ENCODE measurements at places on chromosomes 6 and 20.
A peak's percentile ranks its signal among the peaks of the same experiment; 100 is the strongest.

- DNase-seq, result peak; percentile 58
These were observed 9.7 kb downstream of the BACH2 start for GRCh38 chr6:90286884-90287488.

GRCh38 chr6:100179576-100179975 is 185.6 kb upstream of the MCHR2 start:
- DNase-seq, result no peak

GRCh38 chr20:1081891-1082290 is 36.5 kb upstream of the PSMF1 start:
- DNase-seq, result no peak

- no peak for DNase-seq
These were observed 54.7 kb downstream of the ELOVL5 start for GRCh38 chr6:53294095-53294494.

GRCh38 chr6:118668761-118669385 is 17.5 kb upstream of the CEP85L start:
- DNase-seq, result no peak

DNA sequence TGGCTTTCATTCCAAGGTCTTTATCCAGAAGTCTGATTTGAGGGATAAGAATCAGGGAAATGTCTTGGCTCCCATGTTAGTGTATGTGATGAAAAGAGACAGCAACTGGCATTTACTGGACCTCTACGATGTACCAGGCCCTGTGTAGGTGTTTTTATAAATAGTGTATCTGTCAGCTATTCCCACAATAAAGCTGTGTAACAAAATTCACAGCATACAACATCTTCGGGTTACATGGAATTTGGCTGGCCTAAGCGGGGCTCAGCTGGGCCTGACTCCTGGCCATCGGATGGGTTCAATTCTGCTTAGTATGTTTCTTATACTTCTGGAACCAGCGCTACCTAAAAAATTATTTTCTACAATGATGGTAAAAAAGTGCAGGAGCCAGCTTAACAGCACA is 128.2 kb downstream of the SNX5 start:
- no peak for DNase-seq

- no peak for DNase-seq
These were observed 326 bp upstream of the BCL2L1 start for GRCh38 chr20:31723069-31723318.

- DNase-seq, result no peak
These were observed 27.1 kb downstream of the HSF2 start for GRCh38 chr6:122426597-122426996.

DNA sequence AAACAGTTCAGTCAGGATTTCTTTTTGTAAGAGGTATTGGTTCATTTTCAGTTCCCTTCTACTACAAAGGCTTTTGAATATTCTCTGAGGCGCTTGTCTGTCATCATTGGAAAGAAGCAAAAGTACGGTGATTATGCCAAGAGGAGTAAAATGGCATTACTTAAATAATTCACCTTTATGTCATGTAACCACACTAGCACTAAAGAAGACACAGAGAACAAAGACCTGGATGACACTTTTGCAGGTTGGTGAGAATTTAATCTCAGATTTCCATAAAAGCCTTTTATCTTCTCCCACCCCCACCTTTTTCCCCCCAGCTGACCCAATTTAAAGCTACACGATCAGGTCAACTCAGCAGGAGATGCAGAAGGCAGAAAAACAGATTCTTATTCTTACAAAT is 451.8 kb downstream of the HACE1 start:
- DNase-seq, result no peak

GRCh38 chr6:86782328-86782727 is 155.0 kb upstream of the HTR1E start:
- no peak for DNase-seq

- DNase-seq, result peak; percentile 63
These were observed 164.9 kb upstream of the SASH1 start for GRCh38 chr6:148177589-148178233.

- no peak for DNase-seq
These were observed 291.5 kb downstream of the TBC1D32 start for GRCh38 chr6:121042766-121043165.

GRCh38 chr6:10886691-10887502 is at the start of gene SYCP2L:
TSS of gene SYCP2L (plus strand) at chr6:10887052. CDS start at chr6:10887127, 75 bp downstream.
- peak; percentile 5 for DNase-seq

DNA sequence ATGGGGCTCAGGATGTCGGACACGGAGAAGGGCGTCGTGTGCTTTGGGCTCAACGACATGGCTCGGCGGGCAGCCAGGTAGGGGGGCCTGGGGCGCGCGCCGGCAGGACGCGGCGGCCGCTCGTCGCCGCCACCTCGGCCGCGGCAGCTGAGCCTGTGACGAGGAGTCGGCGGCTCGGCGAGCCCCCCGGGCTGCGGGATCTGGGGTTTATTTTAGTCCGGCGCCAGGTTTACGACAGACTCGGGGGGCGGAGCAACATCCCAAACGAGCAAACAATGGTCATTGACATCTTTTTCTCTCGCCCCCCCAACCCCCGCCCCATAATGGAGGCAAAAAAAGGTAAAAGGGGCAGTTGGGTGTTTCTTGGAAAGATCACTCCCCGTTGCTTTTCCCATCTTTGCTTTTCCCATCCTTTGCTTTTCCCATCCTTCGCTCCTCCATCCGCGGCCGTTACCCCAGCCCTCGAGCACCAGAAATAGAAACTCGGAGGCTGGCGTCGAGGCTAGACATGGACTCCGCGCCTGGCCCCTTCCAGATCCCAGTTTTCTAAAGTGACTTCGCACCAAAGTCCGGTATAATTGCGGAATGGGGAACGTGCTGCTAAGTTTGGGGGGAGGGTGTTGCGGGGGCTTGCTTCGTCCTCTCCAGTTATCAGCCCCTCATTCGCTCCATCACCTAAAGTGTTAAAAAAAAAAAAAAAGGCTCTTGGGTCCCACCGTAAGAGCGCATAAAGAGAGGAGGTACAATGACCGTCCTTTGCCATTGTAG is at the start of gene NKX2-4:
NKX2-4 (minus strand) TSS at position 186 of the 768 bp plus-strand sequence; CDS start at position 59, 127 bp downstream.
- no peak for DNase-seq

DNA sequence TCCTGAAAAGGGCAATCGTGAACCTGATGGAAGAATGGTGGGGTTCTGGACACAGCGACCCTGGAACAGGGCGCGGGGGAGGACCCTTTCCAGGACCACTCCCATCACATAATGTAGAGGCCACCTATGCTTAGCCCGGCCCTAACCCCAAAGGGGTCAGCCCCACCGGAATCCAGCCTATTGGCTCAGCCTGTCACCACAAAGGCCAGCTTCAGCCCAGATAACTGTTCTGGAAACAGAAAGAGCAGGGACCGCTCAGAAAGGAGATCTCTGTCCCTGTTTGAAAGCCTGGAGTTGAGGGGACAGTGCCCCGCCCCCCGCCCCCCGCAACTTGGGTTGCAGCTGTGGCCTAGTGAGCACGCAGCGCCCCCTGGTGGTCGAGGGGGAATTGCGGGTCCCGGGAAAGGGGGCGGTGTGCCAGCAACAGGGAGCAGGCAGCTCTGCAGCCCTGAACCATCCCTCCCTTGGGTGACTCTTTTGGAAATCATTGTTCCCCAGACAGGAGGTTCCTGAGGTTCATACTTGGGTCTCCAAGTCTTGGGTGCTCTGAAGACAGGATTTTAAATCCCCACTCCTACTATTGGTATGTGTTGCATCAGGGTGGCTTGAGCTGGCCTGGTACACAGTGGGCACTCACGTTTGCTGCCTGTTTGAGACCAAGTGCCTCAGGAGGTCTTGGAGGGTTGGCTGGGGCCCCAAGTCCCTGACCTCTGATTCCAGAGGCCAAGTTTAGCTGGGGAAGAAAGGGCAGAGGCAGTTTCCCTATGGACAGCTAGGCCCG is 1.5 kb downstream of the SIGLEC1 start:
- DNase-seq, result peak; percentile 79

DNA sequence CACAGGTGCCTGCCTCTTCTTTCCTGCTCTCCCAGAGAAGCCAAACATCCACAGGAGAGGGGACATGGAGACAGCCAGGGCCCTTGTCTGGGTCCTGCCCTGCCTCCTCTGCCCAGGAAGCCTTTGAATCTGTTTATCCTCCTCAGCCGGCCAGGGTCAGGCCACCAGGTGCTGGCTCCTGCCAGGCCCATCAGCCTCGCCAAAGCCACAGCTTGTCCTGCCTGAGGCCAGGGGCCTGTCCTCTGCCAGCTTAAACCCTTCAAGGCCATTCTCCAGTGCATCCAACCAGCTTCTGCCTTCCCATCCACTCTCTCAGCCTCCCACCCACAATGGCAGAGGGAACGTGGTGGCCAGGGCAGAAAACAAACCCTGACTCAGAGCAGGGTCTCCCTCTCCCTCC is 254.6 kb downstream of the ANKRD60 start:
- no peak for DNase-seq

GRCh38 chr6:30684386-30685156 is 1.9 kb downstream of the PPP1R18 start:
- peak; percentile 89 for DNase-seq

- no peak for DNase-seq
These were observed 71.4 kb downstream of the GJA10 start for GRCh38 chr6:89965441-89966227.

GRCh38 chr6:134826889-134827737 is 122.8 kb downstream of the ALDH8A1 start:
- DNase-seq, result no peak

DNA sequence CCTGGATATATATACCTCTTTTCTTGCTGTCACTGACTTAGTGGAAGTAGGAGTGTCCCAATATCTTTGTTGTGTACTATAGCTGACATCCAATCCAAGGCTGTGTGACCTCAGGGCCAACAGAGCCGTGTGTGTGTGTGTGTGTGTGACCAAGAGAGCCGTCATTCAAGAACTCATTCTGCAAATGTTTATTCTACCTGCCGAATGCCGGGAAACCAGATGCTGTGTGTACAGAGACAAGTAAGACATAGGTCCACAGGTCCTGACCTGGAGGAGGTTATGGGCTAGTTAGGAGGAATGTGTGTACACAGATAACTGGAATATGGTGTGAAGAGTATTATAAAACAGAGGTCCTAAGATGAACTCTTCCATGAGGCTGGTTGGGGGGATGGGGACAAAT is 190.0 kb downstream of the DHX35 start:
- DNase-seq, result no peak

- no peak for DNase-seq
These were observed 116.3 kb upstream of the EMILIN3 start for GRCh38 chr20:41482647-41483552.

GRCh38 chr6:4805553-4806336 is 29.5 kb downstream of the CDYL start:
- DNase-seq, result peak; percentile 82

DNA sequence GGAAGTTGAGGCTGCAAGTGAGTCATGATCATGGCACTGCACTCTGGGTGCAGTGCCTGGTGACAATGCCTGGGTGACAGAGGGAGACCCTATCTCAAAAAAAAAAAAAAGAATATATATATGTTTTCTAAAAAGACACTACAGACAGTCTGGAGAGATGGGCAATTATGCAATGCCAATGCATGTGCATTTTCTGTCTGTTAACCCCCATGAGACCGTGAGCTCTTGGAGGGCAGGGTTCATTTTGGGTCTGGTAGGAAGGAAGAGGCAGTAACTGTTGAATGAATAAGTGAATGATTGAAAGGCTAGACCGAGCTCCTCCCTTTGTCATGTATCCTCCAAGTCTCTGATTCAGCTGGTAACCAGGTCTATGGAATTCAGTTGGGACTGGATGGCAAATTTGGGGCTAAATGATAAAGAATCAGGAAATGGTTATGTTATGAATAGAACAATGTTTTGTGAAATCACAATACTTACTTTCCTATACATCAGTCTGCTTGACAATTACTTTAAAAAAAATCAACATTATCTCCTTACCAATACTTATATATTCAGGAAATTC is 5.6 kb upstream of the BLCAP start:
- DNase-seq, result no peak

GRCh38 chr20:58573986-58574385 is 58.8 kb upstream of the APCDD1L start:
- DNase-seq, result no peak

- no peak for DNase-seq
These were observed 219.8 kb downstream of the TFAP2A start for GRCh38 chr6:10194816-10195672.

DNA sequence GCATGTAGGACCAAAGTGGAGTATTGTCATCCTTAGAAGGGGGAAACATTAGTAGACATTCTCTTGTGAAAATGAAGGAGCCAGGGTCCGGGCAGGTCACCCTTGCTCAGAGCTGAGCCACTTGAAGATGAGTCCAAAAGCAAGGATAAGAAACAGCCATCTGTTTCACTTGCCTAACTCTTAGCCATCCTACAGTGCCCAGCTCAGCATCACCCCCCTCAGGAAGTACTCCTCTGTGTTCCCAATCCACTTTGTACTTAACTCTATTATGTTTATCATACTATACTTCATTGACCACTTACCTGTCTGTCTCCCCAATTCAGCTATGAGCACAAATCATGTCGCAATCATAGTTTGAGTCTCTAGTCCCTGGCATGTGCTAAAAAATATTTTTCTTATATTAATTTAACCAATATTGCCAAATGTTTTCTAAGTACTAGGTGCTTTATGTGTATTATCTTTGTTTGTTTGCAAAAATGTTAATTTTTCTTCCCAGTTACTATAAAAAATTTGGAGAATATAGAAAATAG is 8.1 kb upstream of the TOX2 start:
- no peak for DNase-seq

DNA sequence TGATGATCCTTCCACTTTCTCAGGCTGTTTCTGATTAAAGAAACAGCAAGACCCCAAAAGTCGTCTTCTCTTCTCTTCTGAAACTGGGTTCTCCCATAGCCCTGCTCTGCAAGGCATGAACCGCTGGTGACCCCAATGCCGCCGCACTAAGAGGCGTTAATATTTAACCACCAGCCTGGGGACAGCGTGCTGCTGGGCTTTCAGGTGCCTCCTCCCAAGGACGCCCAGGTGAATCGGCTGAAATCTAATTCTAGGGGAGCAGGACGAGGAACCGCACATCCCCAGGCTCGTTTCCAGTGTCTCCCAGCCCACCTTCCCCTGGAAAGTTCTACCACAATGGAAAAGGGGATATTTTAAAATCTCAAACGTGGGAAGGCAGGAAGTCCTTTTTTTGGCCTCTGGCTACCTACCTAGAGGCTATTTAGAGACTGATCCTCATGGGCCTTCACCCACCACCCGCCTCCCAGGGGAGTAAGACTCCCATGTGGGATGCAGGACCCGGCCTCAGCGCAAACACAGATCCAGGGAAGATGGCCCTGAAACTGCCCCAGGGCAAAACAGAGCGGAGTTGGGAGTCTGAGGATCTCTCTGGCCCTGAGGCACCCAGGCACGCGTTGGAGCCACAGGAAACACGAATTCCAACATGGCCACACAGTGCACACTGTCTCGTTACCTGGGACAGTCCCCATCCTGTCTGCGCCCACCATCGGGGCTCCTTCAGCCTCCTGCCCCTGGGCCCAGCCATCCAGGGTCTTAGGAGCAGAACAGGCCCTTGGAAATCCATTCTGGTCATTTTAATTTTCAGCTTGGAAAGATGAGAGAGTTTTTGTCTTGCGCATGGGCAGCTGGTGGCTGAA is 56.2 kb downstream of the BMP7 start:
- DNase-seq, result peak; percentile 40
